AG04449 (cell line): ENCODE measurements at places on chromosomes 12 and 14.

DNA sequence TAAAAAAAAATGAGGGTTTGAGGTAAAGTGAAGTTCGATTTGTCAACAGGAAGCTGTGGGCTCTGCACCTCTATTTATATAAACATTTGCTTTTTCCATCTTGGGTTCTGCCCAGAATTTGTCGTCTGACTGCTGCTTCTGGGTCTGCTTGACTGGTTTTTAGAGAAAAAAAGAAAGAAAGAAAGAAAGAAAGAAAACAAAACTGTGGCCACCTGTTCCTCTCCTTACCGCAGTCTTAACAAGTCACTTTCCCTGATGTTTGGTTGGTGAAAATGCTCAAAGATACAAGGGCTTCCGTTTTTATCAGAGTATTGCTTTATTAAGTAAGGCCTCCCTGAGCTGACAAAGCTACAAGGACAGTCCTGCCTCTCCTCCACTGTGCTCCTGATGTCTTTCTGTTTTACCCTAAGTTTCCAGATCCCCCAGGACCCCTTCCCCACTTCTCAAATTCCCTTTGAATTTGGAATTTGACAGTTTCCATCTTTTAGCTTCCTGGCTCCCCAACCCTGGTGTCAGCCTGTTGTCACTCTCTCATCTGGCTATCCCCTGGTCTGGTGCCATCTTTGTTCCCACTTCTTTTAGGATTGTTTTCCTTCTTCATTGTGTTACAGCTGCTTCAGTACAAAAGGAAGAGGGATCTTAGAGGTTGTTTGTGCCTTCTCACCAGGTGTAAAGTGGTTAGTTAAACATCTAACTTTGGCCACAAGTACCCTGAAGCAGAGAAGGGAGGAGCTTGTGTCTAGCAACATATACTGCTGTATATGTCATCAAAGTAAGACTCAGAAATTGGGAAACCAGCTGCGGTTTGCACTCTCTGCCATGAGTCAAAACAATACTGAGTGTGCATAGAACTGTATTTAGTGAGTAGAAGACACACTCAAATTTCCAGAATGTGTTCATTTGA is 18.0 kb downstream of the MFAP5 start:
- DNase-seq: no peak

- no peak for DNase-seq
Observed at GRCh38 chr12:104747330-104747729, 210.8 kb downstream of the SLC41A2 start.

DNA sequence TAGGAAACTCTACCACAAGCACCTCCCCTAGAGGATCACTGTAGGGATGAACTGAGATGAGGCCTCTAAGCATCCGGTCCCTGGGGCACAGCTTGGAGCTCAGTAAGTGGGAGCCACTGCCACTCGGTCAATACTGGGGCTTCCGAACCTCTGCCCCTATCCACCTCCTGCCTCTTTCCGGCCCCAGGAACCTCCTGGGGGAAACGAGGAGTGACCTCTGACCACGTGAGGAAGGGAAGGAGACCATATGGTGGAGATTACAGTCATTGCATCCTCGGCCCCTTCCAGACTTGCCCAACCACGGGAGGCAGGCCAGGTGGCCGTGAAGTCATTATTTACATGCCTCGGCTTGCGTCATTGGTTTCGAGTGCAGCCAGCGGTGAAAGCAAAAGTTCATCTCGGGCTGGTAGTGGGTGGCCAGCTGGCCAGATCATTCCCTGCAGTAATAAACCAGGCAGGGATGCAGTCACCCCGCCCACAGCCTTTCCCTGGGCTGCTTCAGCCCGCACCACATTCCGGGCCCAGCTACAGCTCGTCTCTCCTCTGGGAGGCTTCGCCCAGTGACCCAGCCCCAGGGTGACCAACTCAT is 65.4 kb downstream of the C14orf132 start:
- peak; percentile 84 for DNase-seq

DNA sequence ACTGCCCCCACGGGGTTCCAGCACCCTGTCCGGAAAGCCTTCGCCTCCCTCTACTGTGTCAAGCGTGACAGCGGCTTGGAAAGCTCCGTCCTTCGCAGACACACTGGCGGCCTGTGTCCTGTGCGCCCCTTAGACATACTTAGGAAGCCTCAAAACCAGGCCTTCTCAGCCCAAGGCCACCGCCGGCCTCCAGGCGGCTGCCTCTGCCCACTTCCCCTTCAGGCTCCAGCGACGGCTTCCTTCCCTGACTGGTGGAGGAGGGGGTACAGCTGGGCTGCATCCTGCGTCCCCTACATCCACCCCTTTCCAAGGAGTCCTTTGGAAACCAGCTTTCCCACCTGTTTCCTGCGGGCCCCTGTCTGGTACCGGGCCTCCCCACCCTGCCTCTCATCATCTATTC is 2.5 kb upstream of the CACNA2D4 start:
- no peak for DNase-seq

DNA sequence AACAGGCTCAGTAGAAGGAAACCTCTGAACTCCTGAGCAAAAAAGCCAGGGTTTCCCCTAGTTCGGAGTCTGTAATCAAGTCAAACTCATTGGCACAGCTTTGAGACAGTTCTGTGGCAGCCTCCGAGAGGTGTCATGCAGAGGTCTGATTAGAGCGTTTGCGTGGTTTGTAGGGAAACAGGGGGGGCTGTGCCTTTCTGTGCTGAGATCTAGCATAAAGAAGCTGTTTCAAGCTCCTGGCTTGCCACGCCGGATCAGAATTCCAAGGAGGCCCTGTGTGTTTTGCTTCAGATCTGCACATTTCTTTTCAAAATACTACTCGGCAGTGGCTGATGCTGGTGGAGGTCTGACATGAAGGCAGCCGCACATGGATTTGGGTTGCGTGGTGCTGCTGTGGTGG is 1.7 kb downstream of the CABP1 start:
- no peak for DNase-seq
